ENCODE measurements at places on chromosomes 5 and 9. TPM values are rescaled to one million over a fixed set of nuclear protein-coding genes. Genes with fewer than 3 reads are reported as not detected.

- no peak overlapping the region for H3K4me3 ChIP-seq
- no peaks in the 10 kb centered on the region for H3K4me1 ChIP-seq
- H3K27ac ChIP-seq = no peak overlapping the region
- H3K36me3 ChIP-seq = no peaks in the 10 kb centered on the region
Measured at GRCh38 chr9:73009649-73010288, 56.9 kb upstream of the ALDH1A1 start.

GRCh38 chr5:90477073-90477472 is 2.4 kb downstream of the POLR3G start:
- H3K27me3 ChIP-seq = no peaks in the 10 kb centered on the region
- no peak overlapping the region for H3K4me3 ChIP-seq
- no peak overlapping the region for H3K27ac ChIP-seq
- H3K36me3 ChIP-seq = no peaks in the 10 kb centered on the region

DNA sequence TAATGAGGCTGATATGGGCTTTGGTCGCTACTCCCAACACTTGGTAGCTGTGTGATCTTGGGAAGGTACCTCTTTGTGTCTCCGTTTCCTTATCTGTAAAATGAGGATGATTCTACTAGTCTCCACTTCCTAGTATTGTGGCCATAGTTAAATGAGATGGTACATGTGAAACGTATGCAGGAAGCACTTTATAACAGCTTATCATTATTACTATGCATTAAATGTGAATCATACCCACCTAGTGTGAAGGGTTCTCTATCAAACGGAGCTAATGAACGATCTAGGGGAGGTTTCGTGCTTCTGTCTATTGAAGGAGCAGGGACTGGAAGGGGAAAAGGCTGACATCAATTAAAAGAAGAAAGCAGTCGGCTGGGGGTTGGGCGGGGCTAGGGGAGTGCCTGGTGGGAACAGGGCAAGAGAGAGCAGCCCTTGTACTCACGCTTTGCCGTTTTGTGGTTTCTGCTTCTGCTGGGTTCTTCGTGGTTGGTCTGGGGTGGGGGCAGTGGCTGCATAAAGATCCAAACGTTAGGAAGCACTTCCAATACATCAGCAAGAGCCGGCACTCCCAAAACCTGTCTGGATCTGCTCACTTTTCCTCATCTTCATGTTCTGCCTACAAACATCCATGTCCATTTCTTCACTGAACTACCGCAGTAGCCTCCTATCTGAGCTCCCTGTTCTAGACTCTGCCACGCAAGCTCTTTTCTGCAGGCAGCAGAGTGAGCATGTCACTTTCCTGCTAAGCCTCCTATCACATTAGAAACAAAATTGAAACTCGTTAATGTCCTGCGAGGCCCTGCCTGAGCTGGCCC is 30.8 kb downstream of the LCP2 start:
- H3K27me3 ChIP-seq = peaks cover 10% of the 10 kb centered on the region
- H3K4me1 ChIP-seq = peaks cover 14% of the 10 kb centered on the region
- H3K36me3 ChIP-seq = no peaks in the 10 kb centered on the region
- H3K4me3 ChIP-seq = no peak overlapping the region

- no peaks in the 10 kb centered on the region for H3K36me3 ChIP-seq
- H3K27me3 ChIP-seq = no peaks in the 10 kb centered on the region
- no peak overlapping the region for H3K27ac ChIP-seq
- H3K4me3 ChIP-seq = no peak overlapping the region
Measured at GRCh38 chr5:143581147-143581546, 177.7 kb upstream of the NR3C1 start.

DNA sequence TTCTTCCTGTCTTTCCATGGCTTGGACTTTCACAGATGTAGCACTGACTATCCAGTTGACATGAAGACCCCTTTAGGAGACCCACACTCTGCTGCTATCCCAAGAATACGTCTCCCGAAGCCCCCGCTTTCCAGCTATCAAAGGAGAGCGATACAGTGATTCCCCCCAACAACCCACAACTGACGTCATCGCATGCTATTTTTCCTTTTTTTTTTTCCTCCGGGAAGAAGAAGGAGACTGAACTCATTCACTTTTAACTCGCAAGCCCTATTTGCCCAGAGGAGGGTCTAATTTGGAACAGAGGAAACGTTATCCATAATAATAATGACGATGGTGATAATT is 2.1 kb downstream of the PAPPA start:
- H3K4me1 ChIP-seq = peaks cover 21% of the 10 kb centered on the region
- H3K27me3 ChIP-seq = peaks cover 40% of the 10 kb centered on the region
- peak overlapping the region; percentile 77 for H3K27ac ChIP-seq
- DNase-seq = peak; percentile 78

GRCh38 chr9:98438666-98439065 is 183.2 kb upstream of the TBC1D2 start:
- no peak overlapping the region for H3K27ac ChIP-seq
- H3K4me1 ChIP-seq = no peaks in the 10 kb centered on the region
- H3K27me3 ChIP-seq = peaks cover 2% of the 10 kb centered on the region
- DNase-seq = no peak
- H3K36me3 ChIP-seq = no peaks in the 10 kb centered on the region
- no peak overlapping the region for H3K4me3 ChIP-seq

DNA sequence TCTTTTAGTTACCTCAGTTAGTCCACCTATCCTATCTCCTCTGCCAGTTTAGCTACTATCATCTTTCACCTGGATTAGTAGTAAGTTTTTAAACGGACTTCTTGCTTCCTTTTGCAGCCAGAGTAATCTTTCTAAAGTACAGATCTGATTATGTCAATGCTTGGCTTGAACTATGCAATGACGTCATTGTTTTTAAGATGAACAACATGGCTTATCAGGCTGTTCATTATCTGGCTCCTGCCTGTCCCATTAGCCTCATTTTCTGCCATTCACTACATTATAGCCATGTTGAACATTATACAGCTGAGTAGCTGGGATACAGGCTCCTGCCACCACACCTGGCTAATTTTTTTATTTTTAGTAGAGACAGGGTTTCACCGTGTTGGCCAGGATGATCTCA is 98.7 kb downstream of the RANBP17 start:
- DNase-seq = peak; percentile 35
- no peaks in the 10 kb centered on the region for H3K27me3 ChIP-seq

Gene LCN1
- not detected for total RNA-seq

Measured in muscle of leg (tissue), 16 donors.